ENCODE measurements at places on chromosomes 1 and 21. TPM values are rescaled to one million over a fixed set of nuclear protein-coding genes. Genes with fewer than 3 reads are reported as not detected.
A peak's percentile ranks its signal among the peaks of the same experiment; 100 is the strongest.

DNA sequence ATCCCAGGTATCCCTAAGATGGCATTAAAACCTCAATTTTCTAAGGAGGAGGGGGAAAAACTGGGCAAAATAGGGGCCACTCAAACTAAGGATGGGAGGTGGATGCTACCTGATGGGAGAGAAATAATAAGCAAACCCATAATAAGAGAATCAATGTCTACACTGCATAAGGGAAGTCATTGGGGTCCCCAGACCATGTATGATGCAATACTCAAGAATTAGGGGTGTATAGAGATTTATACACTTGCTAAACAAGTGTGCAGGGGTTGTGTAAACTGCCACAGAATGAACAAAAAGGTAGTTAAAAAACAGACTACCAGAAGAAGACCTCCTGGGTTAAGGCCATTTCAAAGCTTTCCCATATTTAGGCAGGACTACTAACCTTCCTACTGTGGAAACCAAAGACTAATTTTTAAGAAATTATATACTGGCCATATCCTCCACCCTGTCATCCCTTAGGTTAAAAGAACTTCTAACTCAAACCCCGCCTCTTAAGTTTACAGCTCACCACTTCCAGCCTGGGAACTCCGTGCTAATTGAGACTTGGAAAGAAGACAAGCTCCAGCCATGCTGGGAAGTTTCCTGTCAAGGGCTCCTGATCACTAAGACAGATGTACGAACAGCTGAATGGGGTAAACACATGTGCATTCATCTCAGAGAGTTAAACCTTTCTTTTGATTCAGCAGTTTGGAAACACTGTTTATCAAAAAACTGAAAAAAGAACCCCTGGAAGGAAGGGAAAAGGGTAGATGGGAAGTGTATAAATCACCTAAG is 64.4 kb upstream of the TLR5 start:
- peaks cover 12% of the 10 kb centered on the region for H3K4me1 ChIP-seq
- no peak for DNase-seq
- H3K36me3 ChIP-seq, result no peaks in the 10 kb centered on the region
- H3K27ac ChIP-seq, result no peak overlapping the region
- no peak overlapping the region for H3K4me3 ChIP-seq

Gene MFAP2
- total RNA-seq, result 8.6 TPM

Gene SH2D2A
- total RNA-seq, result 0.30 TPM

DNA sequence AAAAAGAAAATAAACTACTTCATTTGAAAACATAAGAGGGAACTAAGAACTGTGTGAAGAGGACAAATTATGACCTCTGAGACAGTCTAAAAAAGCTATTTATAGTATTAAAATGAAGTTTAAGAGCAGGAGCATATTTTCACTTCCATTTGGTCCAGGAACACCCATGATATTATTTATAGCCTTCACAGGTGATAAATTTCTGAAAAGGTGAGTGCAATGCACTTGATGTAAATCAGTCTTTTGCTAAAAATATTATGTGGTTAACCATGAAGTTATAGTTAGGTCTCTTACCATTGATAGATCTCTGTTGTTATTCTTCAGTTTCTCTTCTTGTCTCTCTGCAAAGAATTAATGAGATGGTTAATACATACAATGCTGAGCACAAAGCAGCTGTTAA is 14.7 kb downstream of the TMCO1 start:
- no peaks in the 10 kb centered on the region for H3K27me3 ChIP-seq
- no peak overlapping the region for H3K4me3 ChIP-seq
- DNase-seq, result no peak
- no peak overlapping the region for H3K27ac ChIP-seq
- H3K4me1 ChIP-seq, result no peaks in the 10 kb centered on the region

- H3K4me1 ChIP-seq, result no peaks in the 10 kb centered on the region
- DNase-seq, result no peak
- H3K36me3 ChIP-seq, result no peaks in the 10 kb centered on the region
- no peak overlapping the region for H3K27ac ChIP-seq
- H3K27me3 ChIP-seq, result no peaks in the 10 kb centered on the region
Observed at GRCh38 chr1:215888159-215888558, 321.1 kb downstream of the KCTD3 start.

DNA sequence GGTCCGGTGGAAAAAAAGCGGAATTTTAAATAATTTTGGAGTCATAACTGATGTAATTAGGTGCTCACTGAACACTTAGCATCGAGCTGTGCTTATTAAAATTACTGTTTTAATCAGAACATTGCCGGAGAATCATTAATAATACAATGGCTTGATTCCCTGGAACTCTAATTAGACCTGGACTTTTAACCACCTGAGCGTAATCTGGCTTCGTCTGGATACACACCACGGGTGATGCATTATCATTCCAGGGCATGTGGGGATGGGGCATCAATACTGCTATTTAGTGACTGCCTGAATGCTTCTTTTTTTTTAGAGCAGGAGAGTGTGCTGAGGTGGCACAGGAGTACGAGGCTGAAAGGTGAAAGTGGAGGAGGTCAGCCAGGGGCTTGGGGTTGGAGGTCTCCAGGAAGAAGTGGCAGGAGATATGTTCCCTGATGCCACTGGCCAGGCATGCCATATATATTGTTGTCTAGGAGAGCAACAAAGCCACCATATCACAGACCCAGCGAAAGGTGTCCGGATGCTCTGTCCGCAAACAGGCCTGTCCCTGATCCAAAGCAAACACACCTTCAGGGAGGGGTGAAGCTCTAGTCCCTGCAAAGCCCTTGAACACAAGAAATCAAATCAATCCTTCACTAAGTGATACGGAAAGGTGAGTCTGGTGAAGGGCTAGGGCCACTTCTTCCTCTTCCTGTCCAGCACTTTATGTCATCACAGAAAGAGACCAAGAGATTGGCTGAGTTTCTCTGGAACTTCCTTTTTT is 125.2 kb downstream of the PLXNA2 start:
- H3K4me3 ChIP-seq, result no peak overlapping the region
- H3K36me3 ChIP-seq, result no peaks in the 10 kb centered on the region

Gene TTC4
- total RNA-seq, result 10.3 TPM

Gene ADAM15
- 64.6 TPM for total RNA-seq

DNA sequence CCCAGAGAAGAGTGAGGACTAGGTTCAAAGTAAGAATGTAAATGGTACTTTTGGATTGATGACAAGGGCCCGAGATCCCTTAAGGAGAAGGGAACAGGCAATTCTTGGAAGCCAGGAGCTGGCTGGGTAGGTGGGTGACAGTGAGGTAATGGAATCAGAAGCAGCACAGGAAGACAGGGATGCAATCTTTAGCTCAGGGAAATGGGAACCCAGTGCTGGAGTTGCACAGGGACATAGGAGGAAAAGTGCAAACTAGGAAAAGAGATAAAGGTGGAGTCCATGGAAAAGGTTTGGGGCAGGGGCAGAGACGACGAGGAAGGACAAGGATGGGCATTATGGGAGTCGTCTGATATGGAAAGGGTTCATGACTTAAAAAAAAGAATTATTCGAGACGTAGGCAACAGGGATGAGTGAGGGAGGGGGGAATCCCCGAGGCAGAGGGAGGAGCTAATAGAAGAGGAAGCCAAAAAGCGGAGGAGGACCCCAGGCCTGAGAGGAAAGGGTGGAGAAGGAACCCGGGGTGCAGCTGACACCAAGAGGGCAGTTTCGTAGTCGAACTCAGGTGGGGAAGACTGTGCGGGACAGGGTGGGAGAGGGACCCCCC is 495 bp downstream of the PI4KB start:
- DNase-seq, result peak; percentile 68
- peak overlapping the region; percentile 91 for H3K27ac ChIP-seq
- peaks cover 34% of the 10 kb centered on the region for H3K36me3 ChIP-seq
- no peaks in the 10 kb centered on the region for H3K4me1 ChIP-seq
- H3K27me3 ChIP-seq, result no peaks in the 10 kb centered on the region
- peak overlapping the region; percentile 84 for H3K4me3 ChIP-seq

GRCh38 chr1:175679981-175680652 is 63.3 kb downstream of the TNR start:
- no peak for DNase-seq
- no peaks in the 10 kb centered on the region for H3K27me3 ChIP-seq
- H3K4me1 ChIP-seq, result no peaks in the 10 kb centered on the region
- H3K4me3 ChIP-seq, result no peak overlapping the region

Gene RAB7B
- total RNA-seq, result 5.1 TPM

DNA sequence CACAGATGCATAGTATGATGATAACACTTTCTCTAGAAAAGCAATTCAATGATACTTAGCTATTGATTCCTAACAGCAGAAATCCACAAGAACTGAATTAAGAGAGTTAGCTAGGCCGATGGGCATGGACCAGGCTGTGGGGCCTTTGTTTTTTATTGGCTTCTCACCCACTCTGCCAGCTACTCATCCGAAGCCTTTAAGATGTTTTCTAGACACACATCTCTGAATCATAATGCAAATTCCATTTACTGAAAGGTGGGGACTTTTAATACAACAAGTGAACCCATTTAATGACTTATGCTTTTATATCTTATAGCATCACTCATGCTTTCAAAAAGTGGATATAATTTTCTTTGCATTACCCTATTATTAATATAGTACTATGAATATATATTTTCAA is 170.2 kb downstream of the RUNX1 start:
- peaks cover 3% of the 10 kb centered on the region for H3K36me3 ChIP-seq
- no peak overlapping the region for H3K27ac ChIP-seq
- no peak overlapping the region for H3K4me3 ChIP-seq

- H3K36me3 ChIP-seq, result no peaks in the 10 kb centered on the region
- H3K27me3 ChIP-seq, result no peaks in the 10 kb centered on the region
- H3K27ac ChIP-seq, result no peak overlapping the region
- H3K4me1 ChIP-seq, result no peaks in the 10 kb centered on the region
- no peak overlapping the region for H3K4me3 ChIP-seq
- no peak for DNase-seq
Observed at GRCh38 chr21:38787461-38788274, 18.1 kb upstream of the ETS2 start.

Gene EPB41
- total RNA-seq, result 25.4 TPM

DNA sequence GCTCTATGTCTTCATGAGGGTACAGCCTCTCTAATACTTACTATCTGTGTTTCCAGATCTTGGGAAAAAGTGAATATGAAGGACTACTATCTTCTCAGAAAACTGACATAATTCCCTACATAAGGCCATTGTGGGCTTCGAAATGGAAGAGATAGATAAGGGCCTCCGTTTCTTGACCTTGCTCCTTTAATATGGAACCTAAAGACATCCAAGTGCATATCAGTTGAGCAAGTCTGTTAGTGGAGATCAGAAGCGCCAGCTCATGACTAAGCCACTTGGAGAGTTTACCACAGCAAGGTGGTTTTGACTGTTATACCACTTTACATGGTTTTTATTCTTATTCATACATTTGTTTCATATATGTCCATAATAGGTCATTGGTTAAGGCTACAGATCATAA is 35.3 kb upstream of the FCER1A start:
- no peak overlapping the region for H3K4me3 ChIP-seq
- DNase-seq, result no peak
- H3K27ac ChIP-seq, result no peak overlapping the region

Gene KCNN3
- 4.4 TPM for total RNA-seq

GRCh38 chr1:10823000-10823401 is 26.6 kb upstream of the CASZ1 start:
- no peak for DNase-seq
- H3K36me3 ChIP-seq, result no peaks in the 10 kb centered on the region
- peak overlapping the region; percentile 70 for H3K27ac ChIP-seq
- H3K27me3 ChIP-seq, result no peaks in the 10 kb centered on the region

DNA sequence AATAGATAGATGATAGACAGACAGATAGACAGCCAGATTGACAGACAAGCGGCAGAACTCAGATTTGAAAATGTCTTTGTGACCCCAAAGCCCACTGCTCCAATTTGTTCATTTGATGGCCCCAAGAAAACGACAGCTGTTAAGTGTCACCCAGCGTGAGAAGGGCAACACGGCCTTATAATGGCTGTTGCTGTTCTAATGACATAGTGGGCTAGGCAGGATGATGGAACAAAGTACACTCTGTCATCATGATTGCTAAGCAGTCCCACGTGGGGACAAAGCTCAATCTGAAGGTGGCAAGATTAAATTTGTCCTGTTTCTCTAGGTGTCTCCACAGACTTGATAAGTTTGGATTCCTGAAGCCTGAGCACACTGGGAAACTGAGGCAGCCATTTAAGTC is 112.9 kb downstream of the DAB1 start:
- no peak overlapping the region for H3K27ac ChIP-seq
- no peak overlapping the region for H3K4me3 ChIP-seq

DNA sequence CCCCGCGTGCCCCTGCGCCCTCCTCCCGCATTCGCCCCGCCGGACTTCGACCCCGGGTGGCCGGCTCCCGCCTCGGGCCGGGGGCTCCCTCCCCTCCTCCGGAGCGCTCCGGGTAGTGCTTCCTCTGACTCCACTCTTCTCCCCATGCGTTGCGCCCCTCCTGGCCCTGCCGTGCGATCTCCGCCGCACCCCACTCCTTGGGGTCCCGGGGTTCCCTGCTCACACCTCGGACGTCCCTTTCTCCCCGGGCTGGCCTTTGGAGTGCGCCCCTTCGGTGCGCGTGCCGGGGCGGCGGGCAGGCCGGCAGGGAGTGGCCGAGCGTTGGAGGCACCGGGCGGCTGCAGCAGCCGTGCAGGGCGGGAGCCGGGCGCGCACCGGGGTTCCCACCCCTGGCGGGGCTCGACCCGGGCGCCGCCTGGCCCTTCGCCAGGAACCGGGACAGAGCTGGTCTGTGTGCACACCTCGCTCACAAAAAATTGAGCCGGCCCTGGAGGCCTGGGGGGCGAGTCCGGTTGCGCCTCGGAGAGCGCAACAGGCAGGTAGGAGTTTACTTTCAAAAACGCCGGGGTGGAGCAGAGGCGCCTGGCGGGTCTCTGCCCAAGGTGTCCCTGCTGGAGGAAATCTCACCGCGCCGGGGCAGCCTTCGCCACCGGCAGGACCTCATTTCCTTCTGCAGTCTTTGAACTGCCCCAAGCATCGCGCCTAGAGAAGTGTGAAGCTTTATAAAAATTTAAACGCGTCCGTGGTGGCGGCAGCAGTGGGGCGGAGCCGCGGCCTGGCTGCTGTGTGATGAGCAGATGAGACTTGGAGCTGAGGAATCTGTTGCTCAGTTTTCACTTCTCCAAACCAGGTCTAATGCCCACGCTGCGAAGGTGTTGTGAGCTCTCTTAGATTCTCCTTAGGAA is 650 bp downstream of the VANGL1 start:
- no peaks in the 10 kb centered on the region for H3K27me3 ChIP-seq
- no peak for DNase-seq
- H3K36me3 ChIP-seq, result no peaks in the 10 kb centered on the region
- no peaks in the 10 kb centered on the region for H3K4me1 ChIP-seq
- H3K27ac ChIP-seq, result peak overlapping the region; percentile 60

GRCh38 chr1:4517186-4517954 is 137.0 kb upstream of the AJAP1 start:
- H3K27ac ChIP-seq, result no peak overlapping the region
- H3K36me3 ChIP-seq, result no peaks in the 10 kb centered on the region
- DNase-seq, result no peak
- H3K4me1 ChIP-seq, result no peaks in the 10 kb centered on the region
- H3K4me3 ChIP-seq, result no peak overlapping the region

DNA sequence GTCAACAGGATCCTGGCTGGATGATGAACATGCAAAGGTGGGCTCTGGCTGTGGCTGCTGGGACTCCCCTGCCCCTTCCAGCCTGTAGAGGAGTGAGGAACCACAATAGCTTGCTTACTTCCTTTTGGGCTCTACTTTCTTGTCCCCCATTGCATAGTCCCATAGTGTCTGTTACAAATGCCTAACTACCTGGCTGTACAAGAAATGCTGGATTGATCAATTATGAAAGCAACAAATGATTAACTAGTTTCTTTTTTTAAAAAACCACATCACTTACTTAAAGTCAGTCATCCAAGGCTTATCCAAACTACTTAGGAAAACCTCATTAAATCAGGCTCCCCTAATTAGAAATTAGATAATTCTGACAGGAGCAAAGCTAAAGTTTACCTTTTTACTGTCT is 514.1 kb upstream of the PKN2 start:
- no peaks in the 10 kb centered on the region for H3K4me1 ChIP-seq
- no peak for DNase-seq
- no peak overlapping the region for H3K4me3 ChIP-seq
- H3K27me3 ChIP-seq, result no peaks in the 10 kb centered on the region

Data from right atrium auricular region (tissue), 2 donors.